ENCODE measurements at places on chromosomes 4 and X.

- no peak for DNase-seq
Observed at GRCh38 chr4:87031920-87032319, 97.1 kb downstream of the AFF1 start.

DNA sequence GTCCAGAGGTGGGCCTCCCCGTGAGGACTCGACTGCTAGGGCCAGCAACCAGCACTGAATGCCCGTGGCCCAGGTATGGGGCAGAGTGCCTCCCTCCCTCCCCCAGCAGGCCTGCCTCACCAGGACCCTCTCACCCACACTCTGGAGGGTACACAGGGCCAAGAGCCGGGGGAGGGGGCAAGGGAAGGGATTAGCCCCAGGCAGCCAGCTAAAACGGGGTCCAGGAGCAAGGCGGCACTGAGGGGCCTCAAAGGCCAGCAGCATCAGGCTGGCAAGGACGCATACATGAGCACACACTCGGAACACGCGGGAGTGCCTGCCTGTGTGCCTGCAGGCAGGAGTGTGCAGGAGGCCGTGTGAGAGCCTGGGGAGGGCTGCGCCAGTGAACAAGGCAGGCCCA is 18.3 kb upstream of the DUSP9 start:
- no peak for DNase-seq

DNA sequence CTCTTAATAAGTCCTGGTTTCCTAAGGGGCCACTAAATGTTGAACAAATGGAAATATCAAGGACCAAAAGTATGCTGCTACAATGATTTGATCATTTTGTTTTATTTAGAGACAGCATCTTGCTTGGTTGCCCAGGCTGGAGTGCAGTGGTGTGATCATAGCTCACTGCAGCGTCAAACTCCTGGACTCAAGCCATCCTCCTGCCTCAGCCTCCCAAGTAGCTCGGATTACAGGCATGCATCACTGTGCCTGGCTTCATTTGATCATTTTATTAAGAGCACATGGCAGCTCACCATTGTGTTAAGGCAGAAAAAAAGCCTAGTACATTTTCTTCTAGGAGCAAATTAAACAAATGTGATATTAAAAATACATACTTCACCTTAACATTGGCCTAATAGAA is 52.7 kb downstream of the DCLK2 start:
- no peak for DNase-seq

DNA sequence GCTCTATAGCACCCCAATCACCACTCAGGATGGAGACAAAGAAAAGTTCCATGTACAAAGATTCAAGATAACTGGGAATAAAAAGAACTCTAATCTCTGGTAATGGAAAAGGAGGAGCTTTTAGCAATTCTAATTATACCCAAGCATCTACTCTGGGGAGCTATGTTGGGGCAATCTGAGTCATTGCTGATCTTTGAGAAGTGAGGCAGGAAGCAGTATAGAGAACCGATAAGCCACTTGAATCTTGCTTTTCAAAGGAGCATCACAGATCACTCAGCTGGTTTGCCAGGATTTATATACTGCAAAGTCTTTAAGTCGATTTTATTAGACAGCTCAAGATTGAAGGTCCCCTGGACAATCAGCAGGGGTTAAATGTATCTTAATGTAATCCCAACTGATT is 220.0 kb downstream of the ENOX2 start:
- DNase-seq = no peak

DNA sequence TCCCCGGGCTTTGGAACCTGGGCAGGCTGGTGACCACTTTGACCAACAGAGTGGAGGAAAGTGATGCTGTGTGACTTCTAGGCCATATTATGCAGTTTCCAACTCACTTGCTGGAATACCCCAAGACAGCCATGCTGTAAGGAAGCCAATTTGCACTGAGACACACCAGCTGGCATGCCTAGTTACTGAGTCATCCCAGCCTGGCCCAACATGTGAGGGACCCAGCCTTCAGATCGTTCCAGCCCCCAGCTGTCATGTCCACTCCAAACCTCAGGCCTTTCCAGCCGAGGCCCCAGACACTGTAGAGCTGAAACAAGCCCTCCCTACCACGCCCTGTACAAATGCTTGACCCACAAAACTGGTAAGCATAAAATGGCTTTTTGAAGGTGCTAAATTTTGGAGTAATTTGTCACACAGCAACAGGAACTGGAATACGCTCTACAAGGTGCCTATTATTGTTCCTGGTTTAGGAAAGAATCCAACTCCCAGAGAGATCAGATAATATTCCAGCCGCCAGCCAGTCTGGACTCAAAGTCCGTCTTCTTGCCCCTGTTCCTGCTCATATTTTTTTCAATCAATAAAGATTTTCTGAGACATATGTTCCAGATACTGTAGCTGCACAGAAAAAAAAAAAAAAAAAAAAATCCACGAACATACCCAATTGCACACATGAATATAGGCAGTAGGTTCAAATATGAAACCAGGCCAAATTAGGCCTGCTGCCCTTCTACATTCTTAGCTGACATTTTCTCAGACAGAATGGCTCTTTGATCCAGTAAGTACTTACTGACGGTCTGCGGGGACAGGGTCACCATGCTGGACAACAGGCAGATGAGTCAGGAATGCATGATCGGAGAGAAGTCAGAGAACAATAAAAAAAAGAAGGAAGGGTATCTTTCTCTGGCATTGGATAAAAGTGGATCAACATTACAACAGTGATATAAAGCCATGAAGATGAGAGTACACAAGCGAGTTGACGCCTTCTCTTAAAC is 35.1 kb downstream of the SH3KBP1 start:
- DNase-seq = no peak

DNA sequence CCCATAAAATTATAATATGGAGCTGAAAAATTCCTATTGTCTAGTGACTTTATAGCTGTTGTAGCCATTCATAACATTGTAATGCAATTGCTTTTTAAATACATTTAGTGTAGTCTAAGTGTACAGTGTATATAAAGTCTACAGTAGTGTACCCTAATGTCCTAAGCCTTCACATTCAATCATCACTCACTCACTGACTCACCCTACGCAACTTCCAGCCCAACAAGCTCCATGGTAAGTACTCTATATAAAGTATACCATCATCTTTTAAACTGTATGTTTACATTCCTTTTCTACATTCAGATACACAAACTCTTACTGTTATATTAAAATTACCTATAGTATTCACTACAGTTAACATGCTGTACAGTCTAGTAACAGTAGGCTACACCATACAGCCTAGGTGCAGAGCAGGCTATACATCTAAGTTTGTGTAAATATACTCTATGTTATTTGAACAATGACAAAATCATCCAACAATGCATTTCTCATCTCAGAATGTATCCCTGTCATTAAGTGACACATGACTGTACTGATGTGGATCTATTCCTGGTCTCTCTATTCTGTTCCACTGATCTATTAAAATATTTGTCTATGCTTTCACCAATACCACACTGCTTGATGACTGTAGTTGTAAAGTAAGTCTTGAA is 33.7 kb downstream of the CLOCK start:
- DNase-seq = no peak

DNA sequence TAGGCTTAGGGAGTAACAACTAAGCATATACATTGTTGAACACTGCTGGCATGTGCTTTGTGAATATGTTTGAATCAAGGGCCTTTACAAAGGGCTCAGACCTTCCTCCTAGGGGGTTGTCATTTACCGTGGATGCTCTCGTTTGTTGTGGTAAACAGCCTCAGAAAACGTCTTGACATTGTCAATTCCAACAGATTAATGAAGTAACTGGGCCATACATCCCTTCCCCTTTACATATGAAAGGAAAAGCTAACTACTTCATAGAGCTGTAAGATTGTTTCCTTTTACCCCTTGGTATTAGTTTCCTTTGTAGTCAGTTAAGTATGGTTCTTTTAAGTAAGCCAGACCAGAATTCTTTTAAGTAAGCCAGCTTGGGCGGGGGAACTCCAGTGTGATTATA is 42.9 kb downstream of the FAT4 start:
- no peak for DNase-seq

DNA sequence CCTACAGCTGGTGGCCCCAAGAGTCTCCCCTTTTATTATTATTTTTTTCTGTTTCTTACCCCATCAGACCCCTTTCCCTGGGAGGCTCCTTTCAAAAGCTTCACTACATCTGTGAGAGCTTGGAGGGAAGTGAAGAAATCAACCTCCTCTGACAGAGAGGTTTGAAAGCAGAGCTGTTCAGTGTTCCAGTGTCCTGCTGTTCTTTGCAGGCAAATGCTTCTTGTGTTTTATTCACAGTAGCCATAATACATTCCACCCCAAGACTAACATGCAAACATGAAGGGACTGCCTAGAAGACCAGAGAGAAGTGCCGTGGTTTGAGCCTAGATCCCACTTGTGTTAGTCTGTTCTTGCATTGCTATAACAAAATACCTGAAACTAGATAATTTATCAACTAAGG is 192.1 kb downstream of the PTTG2 start:
- DNase-seq = no peak

GRCh38 chrX:28946846-28947245 is 359.6 kb downstream of the IL1RAPL1 start:
- DNase-seq = no peak

- DNase-seq = no peak
Observed at GRCh38 chrX:97416461-97416860, 532.8 kb downstream of the RPA4 start.

GRCh38 chr4:55407119-55407518 is 11.4 kb downstream of the TMEM165 start:
- no peak for DNase-seq

DNA sequence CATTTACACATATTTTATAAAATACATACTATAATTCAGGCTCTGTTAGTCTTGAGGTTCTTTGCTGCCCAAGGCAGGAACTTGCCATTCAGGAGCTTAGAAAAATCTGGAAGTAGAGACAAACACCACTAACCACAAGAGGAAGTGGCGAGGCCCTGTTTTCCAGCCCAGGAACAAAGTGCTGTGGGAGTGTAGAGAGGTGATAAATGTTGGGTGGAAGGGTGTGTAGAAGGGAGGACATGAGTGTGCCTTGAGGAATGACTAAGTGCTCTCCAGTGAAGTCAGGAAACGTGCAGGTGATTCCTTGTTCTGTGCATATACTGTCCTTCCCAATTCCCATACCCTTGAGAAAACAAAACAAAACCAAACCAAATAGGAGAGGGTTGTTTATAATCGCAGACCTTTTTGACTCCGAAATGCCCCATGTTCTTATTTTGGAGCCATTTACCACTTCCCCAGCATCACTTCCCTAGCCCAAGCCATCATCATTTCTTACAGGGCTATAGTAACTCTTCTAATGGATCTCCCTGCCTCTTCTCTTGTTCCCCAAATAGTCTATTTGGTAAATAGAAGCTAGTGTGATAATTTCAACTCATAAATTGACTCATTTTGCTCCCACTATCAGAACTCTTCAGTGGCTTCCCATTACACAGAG is 83.2 kb downstream of the GPAT3 start:
- DNase-seq = no peak

DNA sequence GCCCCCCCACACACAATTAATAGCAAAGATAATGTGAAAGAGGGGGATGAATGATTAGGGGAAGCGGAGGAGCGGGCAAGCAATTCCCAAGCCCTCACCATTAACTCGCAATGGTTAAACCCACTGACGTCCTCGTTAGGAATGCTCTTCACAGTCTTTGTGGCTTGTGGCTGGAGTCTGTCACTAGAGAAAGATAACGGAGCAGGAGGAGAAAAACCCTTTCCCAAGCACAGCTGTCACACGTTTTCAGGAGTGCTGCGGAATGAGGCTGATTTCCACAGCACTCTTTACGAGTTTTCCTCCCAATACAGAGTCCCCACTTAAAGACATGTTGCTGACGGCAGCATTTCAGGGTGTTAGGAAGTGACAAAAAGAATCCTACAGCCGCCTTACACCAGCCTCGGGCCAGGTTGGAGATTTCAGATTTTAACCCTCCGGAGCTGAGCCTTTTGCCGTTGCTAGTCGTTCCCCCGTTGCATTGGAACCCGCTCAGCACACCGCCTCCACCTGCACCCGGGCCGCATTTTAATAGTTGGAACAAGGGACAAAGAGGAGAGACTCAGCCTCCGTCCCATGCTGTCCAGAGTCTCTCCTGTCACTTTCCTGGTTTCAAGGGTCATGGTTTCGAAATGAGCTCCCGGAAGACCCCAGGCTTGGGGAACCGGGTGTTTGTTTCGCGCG is 92.2 kb downstream of the GEMIN8 start:
- DNase-seq = no peak

DNA sequence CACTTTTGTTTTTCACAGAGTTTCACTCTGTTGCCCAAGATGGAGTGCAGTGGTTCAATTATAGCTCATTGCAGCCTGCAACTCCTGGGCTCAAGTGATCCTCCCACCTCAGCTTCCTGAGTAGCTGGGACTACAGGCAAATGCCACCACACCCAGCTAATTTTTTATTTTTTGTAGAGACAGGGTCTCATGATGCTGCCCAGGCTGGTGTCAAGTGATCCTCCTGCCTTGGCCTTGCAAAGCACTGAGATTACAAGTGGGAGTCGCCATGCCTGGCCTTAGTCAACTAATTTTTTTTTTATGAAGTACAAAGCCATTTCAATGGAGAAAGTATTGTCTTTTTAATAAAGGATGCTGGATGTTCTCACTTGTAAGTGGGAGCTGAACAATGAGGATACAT is 51.3 kb upstream of the UXT start:
- DNase-seq = no peak

DNA sequence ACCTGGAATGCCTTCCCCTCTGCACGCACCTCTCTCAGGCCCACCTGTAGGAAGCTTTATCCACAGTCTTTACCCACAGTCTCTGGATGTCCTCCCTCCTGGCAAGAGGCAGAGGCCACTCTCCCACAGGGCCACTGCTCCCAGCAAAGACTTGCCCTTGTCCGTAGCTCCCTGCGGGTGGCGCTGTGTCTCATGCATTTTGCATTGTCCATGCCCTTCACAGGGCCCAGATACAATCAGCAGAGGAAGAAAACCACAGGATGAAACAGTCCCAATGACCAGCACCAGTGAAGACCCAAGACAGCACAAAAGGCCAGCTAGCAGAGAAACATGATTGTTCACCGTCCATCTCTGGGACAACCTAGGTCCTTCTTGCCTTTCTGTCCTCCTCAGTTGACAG is 2.1 kb upstream of the NSG1 start:
- DNase-seq = no peak

DNA sequence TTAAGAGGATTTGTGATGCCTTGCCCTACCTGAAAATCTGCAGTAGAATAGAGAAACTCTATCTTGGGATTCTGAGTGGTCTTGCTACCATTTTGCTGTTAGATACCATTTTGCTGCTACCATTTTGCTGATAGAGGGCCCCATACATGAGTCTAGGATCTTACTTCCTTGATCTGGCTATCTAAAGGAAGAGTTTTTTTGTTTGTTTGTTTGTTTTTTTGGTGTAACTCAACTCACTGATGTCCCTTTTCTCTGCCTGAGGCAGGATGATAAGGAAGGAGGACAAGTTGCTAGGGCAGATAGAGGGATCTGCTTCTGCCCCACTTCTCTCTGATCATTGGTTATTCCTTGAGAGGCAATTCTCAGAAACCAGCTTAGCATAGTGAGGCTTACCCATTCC is 31.0 kb downstream of the XK start:
- no peak for DNase-seq

- no peak for DNase-seq
Observed at GRCh38 chr4:69484011-69484410, 11.7 kb downstream of the UGT2B4 start.

DNA sequence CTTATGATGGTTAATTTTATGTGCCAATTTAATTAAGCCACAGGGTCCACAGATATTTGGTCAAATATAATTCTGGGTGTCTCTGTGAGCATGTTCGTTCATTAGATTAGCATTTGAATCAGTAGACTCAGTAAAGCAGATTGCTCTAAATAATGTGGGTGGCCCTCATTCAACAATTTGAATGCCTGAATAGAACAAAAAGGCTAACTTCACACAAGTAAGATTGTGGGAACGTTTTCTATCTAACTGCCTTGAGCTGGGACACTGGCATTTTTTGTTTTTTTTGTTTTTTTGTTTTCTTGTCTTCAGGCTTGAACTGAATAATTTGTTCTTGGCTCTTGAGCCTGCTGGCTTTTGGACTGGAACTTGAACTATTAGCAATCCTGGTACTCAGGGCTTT is 292.4 kb upstream of the SPANXN4 start:
- DNase-seq = no peak

Measured in stimulated activated CD4-positive, alpha-beta T cell treated with anti-CD3 and anti-CD28 coated beads, Interleukin-1b, Interleukin-23, amount 100 ng/mL, for 1 hour (primary cell).